ENCODE measurements at places on chromosomes 6 and 20.

DNA sequence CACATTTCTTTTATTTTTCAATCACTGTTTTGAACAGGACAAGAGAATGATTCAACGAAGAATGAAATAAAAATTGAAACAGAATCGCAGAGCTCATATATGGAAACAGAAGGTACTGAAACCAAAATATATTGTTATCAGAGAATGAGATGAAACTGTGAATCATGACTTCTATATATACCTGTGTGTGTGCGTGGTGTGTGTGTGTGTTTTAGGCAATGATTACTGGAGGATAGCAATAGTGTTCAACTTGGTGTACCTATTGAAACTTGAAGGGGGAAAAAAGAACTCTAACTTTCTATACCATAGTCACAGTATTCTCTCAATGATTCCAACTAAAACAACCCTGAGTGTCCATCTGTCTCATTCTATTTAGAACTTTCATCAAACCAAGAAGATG, 586.6 kb downstream of the KIF16B start:
- no peak for DNase-seq

- no peak for DNase-seq
Observed at GRCh38 chr6:40925341-40925740, 113.7 kb downstream of the UNC5CL start.

- DNase-seq = no peak
Observed at GRCh38 chr6:133843098-133843497, 45.8 kb upstream of the TCF21 start.

DNA sequence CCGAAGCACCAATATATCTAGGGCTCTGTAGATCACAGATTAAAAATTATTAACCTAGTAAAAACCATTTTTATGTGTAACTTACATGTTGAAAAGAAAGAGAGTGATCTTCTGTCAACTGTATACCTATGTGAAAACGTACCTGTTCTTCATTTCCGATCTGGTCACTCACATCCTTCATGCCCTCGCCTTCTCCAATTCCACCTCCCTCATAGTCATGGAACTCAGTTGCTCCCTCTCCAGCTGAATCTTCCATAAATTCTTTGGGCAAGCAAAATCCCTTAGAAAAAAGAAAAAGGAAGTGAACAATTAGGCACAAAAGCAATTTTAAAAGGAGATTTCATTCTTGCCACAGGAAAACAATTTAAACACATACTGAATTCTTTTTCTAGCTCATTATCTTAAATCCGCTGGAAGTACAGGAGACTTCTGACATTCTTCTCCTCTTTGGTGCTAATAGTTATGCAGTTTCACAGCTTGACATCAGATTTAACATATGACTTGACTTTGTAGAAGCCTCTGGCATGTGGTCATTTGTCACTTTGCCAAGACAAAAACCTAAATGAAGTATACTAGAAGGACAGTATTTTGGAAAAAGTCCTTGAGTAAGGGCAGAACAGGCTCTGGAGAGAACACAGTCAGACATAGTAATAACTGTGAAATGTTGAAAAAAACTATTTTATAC, 29.5 kb upstream of the LYRM2 start:
- DNase-seq = no peak

GRCh38 chr6:139368661-139369060, 5.8 kb downstream of the CITED2 start:
- no peak for DNase-seq

DNA sequence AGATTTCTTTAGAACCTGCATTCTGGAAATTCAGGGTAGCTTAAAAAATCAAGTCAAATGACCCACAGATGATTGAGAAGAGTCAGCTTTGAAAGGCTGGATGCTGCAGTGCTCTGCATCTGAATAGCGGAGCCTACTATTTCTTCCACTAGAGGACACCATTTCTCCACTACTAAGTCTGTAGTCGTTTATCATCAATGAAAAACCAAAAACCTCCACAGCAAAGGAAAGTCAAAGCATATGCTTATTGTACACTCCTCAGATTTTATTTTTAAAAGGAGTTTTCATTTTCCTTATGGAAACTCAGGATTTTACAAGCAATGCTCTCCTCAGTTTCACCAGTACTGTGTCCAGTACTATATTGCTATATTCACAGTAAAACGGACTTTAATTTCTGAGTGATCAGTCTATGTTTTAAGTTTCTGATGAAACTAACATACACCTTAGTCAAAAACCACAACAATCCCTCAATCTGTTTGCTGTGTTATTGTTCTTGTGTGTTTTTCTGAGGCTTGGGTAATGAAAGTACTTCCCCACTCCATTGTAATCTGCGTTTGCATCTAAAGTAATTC, 50.5 kb upstream of the ENPP5 start:
- no peak for DNase-seq

GRCh38 chr6:136656121-136656520, 105.9 kb upstream of the MAP7 start:
- no peak for DNase-seq

GRCh38 chr20:4435671-4436455, 285.8 kb upstream of the PRND start:
- no peak for DNase-seq

GRCh38 chr6:136923116-136923953, 1.2 kb downstream of the SLC35D3 start:
- DNase-seq = no peak

DNA sequence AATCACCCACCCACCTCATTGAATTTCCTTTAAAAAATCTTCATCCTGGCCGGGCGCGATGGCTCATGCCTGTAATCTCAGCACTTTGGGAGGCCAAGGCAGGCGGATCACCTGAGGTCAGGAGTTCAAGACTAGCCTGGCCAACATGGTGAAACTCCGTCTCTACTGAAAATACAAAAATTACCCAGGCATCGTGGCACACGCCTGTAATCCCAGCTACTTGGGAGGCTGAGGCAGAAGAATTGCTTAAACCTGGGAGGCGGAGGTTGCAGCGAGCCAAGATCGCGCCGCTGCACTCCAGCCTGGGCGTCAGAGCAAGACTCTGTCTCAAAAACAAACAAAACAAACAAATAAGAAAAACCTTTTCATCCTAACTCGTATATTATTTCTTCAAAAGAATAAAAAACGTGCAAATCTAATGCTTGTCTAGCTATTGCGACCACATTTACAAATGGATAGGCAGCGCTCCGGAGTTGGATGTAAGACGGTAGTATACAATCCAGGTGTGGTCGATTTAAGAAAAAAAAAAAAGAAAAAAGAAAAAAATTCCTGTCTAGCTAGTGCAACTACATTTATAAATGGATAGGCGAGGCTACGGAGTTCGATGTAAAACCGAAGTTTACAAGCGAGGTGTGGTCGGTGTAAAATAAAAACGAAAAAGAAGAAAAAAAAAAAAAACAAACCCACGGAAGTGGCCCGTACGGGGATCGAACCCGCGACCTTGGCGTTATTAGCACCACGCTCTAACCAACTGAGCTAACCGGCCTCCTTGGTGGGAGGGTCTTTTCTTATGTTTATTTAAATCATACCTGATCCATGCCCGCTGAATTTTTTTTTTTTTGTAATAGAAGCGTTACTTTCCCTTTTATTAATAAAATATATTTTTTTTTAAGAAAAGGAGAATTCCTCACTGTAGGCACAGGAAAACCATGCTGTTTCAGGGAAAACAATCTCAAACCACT, 70.7 kb upstream of the PRSS16 start:
- DNase-seq = peak; percentile 57

DNA sequence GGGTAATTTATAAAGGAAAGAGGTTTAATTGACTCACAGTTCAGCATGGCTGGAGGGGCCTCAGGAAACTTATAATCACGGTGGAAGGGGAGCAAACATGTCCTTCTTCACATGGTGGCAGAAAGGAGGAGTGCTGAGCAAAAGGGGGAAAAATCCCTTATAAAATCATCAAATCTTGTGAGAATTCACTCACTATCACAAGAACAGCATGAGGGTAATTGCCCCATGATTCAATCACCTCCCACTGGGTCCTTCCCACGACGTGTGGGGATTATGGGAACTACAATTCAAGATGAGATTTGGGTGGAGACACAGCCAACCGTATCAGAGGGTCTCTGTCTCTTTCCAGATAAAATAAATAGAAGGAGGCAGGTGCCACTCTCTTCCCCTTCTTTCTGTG, 48.7 kb downstream of the TNFAIP3 start:
- no peak for DNase-seq

DNA sequence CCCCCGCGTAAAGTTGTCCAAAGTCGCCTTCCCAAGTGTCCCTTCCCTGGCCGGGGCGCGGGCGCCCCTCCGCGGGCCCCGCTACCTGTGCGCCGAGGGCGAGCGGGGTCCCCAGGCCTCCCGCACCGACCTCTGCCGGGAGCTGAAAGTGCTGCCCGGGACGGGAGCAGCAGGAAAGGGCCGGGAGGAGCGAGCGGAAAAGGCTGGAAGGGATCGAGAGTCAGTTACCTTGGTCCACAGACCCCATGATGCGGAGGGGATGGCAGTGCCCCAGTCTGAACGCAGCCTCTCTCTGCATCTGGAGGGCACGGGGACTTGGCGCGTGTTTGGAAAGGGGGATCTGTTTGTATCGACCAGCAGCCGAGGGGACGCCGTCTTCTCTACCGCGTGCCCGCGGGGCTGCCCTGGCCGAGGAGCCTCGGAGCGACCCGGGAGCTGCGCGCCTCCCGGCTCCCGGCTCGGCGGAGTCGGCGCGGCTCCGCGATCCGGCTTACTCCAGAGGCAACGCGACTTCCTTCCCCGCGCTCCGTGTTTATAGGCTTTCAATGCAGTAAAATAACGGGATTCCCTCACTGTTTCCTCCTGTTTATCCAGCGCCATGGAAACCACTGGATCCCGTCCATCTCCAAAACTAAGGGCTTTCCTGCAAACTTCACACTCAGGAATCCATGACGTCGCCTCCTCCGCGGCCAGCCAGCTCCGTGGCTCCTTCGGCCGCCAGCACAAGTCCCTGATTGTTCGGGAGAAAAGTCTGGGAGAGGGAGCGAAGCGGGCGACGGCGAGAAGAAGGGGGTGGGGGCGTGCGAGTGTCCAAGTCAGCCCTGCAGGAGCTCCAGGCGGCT, 20.0 kb upstream of the NFATC2 start:
- no peak for DNase-seq

DNA sequence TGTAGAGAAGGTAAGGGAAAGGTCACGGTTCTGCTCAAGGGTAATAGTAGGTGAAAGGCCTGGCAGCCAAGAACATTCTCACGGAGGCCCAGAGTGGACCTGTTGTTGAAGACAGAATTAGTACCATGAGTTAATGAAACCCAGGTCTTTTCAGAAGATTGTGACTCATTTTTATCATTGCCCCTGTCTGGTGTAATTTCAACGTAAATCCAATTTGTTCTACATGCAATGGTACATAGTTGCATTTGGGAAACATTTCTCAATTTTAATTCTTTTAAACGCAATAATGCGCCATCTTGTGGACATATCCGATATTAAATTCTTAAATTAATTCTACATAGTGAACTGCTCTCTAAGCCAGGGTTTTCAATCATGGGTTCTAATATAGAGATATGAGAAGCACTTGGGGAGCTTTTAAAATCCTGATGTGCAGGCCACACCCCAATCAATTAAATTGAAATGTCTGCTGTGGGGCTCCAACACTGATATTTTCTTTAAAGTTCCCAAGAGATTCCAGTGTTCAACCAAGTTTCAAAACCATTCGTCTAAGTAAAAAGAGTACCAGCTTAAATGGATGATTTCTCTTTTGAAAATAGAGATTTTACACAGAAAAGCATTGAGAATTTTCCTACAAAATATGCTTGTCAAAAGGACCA, 257.4 kb downstream of the PLCB1 start:
- no peak for DNase-seq

DNA sequence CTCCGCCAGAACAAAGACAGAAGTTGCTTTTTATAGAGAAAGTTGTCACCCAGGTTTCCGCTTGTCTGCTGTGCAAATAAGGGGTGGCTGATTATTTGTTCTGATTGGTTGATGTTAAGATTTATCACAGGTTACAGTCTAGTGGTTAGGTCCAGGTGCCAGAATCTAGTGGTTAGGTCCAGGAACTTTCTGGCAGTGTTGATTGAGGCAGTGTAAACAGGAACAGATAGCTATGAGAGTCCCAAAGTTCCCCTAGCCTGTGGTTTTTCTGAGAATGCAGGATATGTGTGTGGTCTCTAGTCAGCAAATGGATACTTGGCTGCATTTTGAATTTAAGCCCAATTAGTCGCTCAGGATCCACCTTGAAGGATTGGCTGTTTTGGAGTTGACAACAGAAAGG, 148.0 kb downstream of the TMEM200A start:
- peak; percentile 25 for DNase-seq

DNA sequence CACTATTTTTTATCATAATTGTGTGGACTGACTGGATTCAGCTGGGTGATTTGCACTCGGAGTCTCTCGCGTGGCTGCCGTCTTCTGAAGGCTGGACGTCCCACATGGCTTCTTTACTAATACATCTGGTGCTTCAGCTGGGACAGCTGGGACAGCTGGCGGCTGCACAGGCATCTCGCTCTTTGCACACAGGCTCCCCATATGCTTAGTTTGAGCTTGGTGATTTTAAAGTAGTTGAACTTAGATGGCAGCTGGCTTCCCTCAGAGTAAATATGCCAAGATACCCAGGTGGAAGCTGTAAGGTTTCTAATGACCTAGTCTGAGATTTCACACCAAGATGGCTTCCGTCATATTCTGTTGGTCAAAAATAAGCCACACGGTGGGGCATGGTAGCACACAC, 38.7 kb upstream of the PPP1R3G start:
- no peak for DNase-seq

DNA sequence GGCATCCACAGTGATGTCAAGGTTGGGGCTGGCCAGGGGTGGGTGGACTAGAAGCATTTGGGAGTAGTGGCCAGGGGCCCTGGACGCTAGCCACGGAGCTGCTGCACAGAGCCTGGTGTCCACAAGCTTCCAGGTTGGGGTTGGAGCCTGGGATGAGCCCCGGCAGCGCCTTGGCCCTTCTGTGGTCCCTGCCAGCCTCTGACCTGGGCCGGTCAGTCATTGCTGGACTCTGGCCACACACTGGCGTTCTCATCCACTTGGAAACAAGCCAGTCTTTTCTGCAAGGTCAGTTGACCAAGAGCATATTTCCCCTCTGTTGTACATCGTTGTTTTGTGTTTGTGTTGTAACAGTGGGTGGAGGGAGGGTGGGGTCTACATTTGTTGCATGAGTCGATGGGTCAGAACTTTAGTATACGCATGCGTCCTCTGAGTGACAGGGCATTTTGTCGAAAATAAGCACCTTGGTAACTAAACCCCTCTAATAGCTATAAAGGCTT, 8.4 kb downstream of the PSMA7 start:
- no peak for DNase-seq

GRCh38 chr6:26388441-26388840, 5.5 kb downstream of the BTN2A2 start:
- no peak for DNase-seq

DNA sequence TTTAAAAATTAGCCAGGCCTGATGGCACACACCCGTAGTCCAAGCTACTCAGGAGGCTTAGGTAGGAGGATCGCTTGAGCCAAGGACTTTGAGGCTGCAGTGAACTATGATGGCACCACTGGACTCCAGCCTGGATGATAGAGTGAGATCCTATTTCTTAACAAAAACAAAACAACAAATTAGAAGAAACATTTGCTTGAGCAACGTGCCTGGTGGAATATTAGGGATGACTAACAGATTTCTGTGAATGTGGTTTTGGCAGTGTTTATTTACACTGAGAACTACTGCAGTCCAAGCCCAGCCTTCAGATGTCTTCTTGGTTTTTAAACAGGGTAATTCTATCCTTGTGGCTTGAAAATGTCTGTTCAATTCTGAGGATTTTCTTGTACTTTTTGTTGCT, 9.2 kb downstream of the PPP1R3G start:
- DNase-seq = no peak

Data from activated gamma-delta T cell treated with anti-CD3 and anti-CD28 coated beads, Interleukin-2, amount 50 U/mL, for 16 hours (primary cell).